ENCODE measurements at places on chromosomes 13 and 19.

DNA sequence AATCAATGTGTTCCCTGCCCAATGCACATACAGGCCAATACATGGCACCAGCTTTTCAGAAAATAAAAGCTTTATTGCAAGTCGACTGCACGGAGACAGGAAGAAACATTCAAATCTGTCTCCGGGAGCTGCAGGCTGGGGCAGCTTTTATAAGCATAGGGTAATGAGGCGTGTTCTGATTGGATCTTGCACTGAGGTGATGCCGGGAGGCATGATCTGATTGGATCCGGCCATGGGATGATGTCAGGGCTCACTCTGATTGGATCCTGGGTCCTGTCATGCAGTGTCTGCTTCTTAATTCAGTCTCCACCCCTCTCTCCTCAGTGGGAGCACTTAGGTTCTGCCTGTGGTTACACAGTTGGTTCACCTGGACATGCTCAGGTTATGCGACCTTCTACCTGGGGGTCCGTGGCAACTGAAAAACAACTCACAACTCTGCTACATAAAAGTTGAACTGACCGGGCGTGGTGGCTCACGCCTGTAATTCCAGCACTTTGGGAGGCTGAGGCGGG lies 11.8 kb upstream of the FBN3 start:
- peak; percentile 44 for DNase-seq

- no peak for DNase-seq
These were observed 1816.8 kb downstream of the OLFM4 start for GRCh38 chr13:54845351-54845965.

GRCh38 chr19:38684078-38684861 lies 36.8 kb downstream of the ACTN4 start:
- DNase-seq: peak; percentile 98

- no peak for DNase-seq
These were observed 848 bp upstream of the CEBPA start for GRCh38 chr19:33302974-33303790.

DNA sequence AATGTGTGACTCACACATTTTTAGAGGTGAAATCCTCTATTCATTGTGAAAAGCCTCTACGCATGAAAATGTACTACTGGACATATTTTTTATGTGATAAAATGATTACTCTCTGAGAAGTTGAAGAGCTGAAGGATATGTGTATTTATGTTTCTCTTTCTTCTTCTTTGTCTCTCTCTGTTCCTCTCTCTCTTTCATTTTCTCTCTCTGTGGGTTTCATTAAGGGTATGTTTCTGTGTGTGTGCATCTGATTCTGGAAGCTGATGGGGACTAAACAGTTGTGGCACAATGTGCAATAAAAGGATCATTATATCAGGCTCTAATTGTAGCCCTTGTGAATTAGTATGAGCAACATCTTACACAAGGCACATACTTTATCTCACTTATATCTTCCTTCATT lies 867.7 kb downstream of the PCDH9 start:
- no peak for DNase-seq

DNA sequence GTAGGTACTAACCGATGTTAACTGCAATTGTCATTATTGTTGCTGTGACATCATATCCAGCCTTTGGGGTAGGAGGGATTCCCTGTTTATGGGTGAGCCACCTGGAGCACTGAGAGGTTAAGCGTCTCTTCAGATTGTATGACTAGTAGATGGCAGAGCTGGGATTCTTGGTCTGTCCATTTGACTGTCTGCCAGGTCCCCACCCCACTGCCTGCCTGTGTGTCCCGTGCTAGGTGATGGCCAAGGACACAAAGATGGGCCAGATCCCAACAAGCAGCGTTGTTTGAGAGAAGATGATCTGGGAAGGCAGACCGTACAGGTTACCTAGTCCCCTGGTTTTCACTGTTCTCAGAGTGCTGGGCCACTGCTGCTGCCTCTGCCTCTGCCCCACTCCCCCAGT lies 16.6 kb downstream of the PPP2R1A start:
- no peak for DNase-seq

All from HT1080 (cell line).